ENCODE measurements at places on chromosomes 16 and 17.
A peak's percentile ranks its signal among the peaks of the same experiment; 100 is the strongest.

- no peak for DNase-seq
Observed at GRCh38 chr17:8701221-8701620, 43.4 kb downstream of the CCDC42 start.

DNA sequence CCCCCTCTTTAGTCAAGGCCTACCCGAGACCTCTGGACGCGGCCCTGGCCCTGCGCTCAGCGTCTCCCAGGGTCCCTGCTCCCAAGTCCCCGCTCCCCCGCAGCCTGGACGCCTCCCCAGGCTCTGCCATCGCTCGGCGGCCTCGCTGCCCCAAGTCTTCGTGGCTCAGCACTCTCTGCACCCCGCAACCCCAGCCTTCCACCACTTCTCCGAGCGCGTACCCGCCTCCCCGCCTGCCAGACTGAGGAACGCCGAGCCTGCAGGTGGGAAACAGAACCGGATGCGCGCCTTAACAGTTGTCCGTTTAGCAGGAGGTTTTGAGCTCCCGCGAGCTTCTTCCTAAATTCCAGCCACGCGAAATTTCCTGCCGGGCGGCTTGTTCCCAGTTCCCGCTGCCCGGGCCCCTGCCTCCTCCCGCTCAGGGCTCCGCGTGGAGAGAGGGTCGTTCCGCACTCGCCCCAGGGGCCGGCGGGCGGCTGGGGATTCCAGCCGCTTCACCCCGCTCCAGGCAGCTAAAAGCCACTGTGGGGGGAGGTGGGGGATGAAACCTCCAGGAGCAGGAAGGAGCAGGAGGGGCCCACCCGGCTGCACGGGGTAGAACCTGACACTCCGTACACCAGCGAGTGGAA, 87.7 kb downstream of the KCNJ12 start:
- DNase-seq, result no peak

DNA sequence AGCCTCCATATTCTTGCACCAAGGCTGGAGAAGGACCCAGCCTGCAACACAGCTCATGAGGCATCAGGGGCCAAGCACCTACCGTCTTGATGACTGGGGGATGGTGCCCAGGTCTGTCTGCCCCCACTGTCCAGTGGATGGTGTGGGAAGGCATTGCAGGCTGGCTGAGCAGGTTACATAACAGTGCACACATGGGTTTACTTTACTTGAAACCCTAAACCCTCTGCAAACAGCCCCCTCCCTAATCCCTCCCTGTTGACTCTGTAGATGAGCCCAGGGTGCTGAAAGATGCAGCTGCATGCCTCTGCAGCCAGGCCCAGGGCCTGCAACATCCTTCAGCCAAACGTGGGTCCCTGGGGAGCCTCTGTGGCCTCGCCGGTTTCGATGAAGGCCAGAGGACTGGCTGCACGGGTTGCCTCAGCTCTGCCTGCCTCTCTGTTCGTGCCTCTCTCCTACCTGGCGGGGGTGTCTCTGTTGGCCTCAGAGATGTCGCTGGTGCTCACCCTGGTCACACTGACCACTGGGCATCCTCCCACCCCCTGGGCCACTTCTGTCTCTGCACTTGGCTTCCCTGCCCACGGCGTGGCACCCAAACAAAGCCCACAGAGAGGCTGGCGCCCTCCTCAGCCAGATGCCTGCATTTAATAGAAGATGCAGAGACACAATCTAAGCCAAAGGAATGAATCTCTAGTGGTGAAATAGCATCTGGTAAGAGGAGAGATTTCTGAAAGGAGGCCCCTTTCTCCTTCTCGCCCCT, 95.1 kb downstream of the METRNL start:
- no peak for DNase-seq

- no peak for DNase-seq
Observed at GRCh38 chr16:77336637-77337036, 98.2 kb downstream of the ADAMTS18 start.

DNA sequence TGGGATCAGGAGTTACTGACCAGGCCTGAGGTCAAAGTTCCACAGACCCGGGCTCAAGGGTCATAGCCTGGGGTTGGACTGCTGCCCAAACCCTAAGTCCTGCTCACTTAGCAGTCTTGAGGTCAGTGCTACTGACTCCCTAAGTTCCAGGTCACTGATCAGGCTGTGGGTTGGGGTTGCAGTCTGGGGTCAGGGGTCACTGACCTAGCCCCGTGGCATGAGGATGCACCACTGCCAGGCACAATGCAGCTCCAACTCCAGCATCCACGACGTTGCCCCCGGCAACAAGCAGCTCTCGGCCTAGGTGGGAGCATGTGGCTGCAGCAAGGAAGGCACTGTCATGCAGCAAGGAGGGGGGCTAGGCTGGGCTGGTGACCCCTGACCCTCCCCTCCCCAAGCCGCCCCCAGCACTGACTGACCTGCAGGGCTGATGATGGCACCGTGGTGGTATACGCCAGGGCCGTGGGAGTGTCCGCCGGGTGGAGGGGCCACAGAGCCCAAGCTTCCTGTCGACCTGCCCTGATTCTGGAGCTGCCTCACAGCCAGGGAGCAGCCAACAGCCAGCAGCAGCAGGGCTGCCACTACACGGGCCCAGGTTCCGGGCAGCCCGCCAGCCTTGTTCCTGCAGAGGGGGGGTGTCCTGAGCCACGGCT, 1.1 kb downstream of the GGT6 start:
- no peak for DNase-seq

DNA sequence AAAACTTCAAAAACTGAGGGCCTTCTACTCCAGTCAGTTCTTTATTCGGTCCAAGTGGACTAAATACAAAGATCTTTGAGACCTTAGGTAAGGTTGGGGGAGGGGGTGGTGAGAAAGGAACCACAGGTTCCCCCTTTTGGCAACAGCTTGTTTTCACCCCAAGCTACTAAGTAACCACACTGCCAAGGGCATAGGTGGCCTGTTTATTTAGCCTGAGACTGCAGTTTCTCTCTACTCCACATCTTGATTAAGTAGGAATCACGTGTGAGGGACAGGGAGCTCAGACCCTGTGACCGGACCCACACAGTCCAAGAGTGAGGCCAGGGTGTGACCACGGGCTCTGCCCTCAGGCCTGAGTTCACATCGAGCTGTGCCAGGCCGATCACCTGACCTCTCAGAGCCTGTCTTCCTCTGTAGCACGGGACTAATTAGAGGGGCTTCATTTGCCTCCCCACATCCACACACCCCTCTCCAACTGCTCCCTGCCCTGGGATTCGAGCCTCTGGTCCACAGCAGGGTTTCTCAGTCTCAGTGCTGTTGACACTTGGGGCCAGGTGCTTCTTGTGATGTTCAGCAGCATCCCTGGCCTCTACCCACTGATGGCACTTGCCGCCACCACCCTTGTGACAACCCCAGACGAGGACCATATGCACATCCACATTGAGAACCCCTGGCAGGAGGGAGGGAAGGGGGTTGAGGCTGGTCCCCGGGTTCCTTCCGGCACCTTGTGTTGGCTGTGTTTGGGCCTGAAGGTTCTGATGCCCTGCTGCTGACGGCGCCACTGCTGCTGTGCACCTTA, 17.8 kb downstream of the ST6GALNAC2 start:
- DNase-seq, result no peak

- DNase-seq, result no peak
Observed at GRCh38 chr17:30234296-30234695, 1.2 kb downstream of the SLC6A4 start.

DNA sequence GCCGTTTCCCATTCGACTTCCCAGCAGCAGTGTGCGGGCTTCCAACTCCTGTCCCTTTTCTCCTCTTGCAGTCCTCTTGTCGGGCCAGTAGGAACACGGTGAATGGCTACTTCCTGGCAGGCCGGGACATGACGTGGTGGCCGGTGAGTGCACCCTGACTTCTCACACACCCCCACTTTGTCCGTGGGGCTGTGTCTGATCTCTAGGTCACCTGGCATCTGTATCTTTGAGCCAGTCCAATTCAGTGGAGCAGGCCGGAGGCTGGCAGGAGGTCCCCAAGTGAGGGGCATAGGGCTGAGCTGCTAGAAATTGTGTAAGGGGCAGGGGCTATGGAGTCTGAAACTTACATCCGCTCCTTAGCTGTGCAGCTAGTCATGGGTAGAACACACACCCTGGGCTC, 6.6 kb downstream of the SLC5A10 start:
- no peak for DNase-seq

DNA sequence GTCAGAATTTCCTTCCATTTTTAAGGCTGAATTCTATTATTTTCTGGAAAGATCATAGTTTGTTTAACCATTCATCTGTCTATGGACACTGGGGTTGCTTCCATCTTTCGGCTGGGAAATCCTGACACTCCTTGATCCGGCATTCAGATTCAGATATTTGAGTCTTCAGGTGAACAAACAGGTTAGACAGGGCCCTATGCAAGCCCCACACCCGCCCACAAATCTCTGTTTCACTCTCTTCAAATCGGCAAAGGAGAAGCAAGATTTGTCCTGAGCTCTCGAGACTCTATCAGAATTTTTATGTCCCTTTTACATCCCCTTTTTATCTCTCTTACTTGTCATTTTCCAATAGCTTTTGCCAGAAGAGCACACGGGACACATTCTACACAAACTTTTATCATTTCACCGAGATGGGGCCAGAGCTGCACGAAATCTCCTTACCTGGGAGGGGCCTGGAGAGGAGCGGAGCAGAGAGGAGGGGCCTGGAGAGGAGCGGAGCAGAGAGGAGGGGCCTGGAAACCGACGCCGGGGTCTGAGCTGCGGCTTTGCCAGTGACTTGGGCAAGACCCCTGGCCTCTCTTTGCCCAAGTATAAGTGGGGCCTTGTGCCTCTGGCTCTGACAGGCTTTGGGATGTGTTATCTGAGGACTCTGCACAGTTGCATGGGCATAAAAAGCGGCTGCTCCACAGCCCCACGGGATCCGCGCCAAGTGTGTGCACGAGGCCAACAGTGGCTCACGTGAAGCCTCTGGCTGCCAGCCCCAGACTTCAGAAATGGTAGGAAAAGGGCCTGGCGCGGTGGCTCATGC, 54.3 kb upstream of the RBFOX3 start:
- DNase-seq, result peak; percentile 6
